ENCODE measurements at places on chromosomes 6 and 20.

GRCh38 chr6:43229803-43230620, 731 bp upstream of the DNPH1 start:
- DNase-seq = no peak

DNA sequence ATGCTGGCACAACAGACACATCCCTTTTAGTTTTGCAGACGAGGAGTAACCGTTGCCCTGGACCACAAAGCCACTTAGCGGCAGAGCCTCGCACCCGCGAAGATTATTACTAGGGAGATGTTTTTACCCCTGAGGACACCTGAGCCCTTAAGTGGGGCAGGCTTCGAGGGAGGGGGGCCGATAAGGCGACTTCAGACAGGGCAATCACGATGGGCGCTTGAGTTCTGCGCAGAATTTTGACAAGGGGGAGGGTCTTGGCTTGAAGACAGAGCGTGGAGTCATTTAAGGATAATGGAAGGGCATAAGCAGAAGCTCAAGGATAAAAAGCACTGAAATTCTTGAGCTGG, 650 bp upstream of the TTK start:
- no peak for DNase-seq

- DNase-seq = no peak
These were observed 126.6 kb upstream of the CCDC28A start for GRCh38 chr6:138647006-138647405.

DNA sequence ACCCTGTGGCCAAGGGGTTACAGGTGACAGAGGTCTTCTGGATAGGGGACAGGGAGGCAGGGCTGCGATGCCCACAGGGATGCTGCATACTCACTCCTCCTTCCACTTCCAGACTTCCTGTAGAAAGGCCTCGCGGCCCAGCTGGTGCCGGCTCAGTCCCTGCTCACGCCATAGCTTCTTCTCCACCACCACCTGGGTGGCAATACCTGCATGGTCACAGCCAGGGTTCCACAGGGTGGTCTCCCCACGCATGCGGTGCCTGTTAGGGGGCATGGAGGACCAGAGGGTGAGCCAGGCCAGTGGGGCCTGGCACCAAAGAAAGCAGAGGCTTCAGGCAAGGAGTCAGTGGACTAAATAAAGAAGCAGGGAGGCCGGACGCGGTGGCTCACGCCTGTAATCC, 8.3 kb upstream of the VWA7 start:
- no peak for DNase-seq

GRCh38 chr6:34457742-34458735, 7.8 kb upstream of the PACSIN1 start:
- no peak for DNase-seq

- DNase-seq = no peak
These were observed 177.3 kb downstream of the LRFN2 start for GRCh38 chr6:40409716-40410397.

GRCh38 chr6:157271911-157272310, 51.4 kb downstream of the TMEM242 start:
- no peak for DNase-seq

GRCh38 chr6:89048985-89049384, 31.6 kb upstream of the PNRC1 start:
- no peak for DNase-seq

DNA sequence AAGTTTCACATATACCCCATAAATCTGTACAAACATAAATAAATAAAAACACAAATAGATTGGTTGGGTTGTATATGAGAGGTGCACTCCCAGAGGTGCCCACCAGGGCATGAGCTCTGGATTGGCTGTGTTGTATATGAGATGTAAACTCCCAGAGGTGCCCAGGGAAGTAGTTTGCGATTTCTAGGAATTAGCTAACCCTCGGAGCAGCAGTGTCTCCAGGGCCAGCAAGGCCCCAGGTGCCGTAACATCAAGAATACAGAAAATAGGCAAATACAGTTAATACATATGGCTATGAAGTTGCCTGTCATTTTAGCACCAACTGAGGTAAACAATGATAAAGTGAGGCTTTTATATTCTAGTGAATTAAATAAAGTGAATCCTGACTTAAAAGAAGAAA, 5.4 kb upstream of the GINM1 start:
- DNase-seq = peak; percentile 30

DNA sequence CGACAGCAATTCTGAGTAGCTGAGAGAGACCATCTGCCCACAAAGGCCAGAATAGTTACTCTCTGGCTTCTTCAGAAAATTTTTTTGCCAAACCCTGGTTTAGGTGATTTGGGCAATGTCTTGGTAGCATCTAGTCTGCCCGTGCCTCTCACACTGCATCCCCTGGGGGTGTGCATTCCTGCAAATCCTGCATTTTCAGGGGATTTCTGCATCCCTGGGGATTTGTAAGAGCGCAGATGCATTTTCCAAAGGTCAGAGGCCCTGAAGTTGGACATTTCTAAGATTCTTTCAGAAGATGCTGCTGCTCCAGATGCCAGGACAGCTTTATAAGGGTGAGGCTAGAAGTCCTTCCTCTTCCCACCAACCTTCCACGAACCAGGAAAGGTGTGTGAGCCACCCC, 4.0 kb downstream of the CST9 start:
- no peak for DNase-seq
